ENCODE measurements at places on chromosomes 5 and 9.

GRCh38 chr9:85024374-85024773 lies 354.8 kb downstream of the NTRK2 start:
- DNase-seq: no peak

GRCh38 chr5:84450617-84451414 lies 66.1 kb upstream of the EDIL3 start:
- no peak for DNase-seq

GRCh38 chr5:135997673-135998335 lies 31.0 kb upstream of the TGFBI start:
- no peak for DNase-seq

DNA sequence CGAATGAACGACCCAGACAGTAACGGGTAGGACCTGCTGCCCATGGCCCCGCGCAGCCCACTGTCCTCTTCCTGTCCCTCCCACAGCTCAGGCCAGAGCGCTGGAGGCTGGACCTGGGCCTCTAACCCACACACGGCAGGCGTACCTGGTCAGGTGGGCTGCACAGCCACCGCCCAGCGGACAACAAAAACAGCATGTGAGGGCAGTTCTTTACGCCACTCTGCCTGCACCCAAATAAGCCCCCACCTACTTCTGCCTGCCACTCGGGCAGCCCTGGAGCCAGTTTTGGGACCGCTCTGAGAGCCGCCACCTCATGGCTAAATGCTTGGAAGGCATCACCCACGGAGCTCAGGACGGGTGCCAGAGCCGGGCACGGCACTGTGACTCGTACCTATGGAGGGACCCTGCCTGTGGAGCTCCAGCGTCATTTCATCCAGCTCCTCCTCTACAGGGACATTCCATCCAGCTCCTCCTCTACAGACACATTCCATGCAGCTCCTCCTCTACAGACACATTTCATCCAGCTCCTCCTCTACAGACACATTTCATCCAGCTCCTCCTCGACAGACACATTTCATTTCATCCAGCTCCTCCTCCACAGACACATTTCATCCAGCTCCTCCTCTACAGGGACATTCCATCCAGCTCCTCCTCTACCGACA lies 18.9 kb downstream of the CLPTM1L start:
- no peak for DNase-seq

DNA sequence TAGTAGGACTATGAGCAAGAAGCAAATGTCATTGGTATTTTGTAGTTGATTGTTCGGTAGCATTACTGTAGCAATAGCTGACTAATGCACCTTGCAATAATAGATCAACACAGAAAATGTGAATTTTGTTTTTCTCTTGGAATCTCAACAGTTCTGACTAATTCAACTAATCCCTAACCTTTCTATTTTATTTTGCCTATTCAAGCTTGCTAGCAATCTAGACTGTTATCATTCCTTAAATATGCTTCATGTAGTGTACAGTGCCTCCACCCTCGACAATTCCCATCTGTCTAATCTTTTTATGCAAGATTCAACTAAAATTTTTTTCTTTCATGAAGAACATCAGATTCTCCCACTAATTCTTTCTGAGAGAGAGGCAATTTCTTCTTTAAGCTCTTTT lies 570.6 kb downstream of the PDE4D start:
- DNase-seq: no peak

GRCh38 chr9:137049544-137050449 lies 3.8 kb upstream of the NPDC1 start:
- DNase-seq: peak; percentile 35

DNA sequence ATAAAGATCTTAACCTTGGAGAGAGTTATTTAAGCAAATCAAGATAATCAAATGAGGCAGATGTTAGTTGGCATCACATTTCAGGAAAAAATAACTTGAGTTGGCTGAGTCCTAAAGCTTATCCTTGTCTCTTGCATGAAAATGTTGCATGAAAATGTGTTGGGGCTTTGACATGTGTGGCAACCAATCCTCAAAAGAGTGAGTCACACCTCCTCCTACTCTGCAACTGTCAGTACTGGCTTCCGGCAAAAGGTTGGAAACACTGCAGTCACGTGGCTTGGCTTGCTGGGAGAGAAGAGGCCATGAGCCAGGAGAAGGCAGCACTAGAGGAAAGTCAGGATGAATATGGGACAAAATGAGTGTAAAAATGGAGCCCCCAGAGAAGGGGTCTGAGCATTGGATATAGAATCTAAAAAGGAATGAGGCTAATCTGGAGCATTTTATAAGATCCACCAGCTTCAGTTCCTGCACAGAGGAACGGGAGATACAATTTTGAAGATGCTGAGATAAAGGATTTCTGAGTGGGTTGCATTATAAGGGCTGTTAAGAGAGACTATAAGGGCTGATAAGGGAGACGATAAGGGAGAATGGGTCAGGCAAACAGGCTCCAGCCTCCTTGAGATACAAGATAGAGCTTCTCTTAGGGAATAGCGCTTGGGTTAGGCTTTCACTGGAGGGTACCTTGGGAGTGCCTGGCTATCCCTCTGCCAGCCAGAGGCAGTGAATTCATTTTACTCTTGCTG lies 43.1 kb downstream of the SPATA31D1 start:
- no peak for DNase-seq

DNA sequence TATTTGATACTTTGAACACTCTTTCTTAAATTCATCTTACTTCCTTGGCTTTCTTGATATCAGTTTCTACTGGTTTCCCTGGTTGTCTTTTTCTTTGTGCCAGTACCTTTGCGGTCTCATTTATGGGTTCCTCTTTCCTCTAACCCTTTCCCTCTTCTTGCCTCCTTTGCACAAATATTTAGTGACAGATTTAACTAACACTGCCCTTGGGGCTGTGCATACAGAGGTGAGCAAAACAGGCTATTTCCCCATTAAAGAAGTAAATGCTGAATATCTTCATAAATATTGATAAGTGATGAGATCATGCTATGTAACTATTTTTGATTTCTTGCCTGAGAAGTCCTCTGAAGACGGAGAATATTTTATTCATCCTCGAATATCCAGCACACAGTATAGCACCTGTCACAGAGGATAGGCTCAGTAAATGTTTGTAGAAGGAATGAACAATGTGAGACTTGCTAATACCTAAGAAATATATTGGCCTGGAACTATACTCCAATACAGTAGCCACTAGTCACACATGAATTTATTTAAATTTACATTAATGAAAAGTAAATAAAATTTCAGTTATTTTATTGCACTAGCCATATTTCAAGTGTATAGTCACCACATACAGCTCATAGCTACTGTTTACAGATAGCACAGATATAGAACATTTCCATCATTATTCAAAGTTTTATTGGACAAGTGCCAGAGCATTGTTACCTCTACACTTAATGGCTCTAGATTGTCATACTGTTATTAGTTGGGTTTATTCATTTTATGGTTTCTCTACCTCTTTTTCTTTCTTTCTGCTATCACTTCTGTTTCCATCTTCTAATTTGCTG lies 90.4 kb downstream of the RIC1 start:
- DNase-seq: no peak

GRCh38 chr5:42640835-42641234 lies 115.8 kb upstream of the CCDC152 start:
- no peak for DNase-seq

GRCh38 chr9:74025402-74025925 lies 471.7 kb upstream of the RORB start:
- DNase-seq: no peak

- DNase-seq: no peak
Measured at GRCh38 chr5:151739395-151739794, 19.0 kb downstream of the ATOX1 start.

DNA sequence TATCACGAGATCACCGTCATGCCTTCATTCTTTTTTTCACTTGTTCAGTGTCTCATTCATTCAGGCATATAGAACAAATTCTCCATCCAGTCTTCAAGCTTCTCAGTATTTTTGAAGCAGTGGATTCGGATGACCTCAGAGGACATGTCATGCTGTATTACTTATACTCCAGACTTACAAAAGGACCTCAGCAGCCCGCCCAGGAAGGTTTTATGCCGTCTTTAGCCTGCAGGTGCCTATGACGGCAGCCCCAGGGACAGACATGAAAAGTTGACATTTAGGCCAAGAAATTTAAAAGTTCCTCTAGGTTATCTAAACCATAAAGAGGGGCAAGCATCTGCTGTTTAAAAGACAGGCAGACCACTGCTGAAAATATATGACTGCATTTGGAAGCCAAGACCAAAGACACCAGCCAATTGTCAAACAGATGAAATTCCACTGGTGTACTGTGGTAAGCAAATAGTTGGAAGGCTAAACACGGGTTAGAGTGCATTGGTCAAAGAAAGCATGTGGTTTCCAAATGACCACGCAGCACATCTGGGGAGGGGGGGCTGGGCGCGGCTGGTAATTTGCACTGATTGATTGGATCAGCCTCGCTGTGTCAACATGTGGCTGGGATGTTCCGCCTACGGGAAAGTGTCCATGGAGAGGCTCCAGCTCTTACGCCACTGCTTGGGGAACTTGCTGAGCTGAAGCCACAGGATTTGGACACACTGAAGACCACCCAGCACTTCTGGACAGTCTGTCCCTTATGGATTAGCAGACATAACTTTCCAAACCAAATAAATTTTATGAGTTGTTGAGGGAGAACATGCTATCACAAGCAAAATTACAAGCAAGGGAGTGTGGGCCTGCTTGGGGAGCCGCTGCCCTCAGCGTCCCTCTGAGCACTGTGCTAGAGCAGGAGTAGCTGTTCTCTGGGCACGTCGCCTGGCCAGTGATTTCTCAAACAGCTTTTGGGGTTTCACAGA lies 173.6 kb downstream of the FANCC start:
- DNase-seq: no peak

- no peak for DNase-seq
Measured at GRCh38 chr5:81269751-81270393, 31.5 kb upstream of the ZCCHC9 start.

- no peak for DNase-seq
Measured at GRCh38 chr9:135258461-135258860, 171.0 kb downstream of the OLFM1 start.

DNA sequence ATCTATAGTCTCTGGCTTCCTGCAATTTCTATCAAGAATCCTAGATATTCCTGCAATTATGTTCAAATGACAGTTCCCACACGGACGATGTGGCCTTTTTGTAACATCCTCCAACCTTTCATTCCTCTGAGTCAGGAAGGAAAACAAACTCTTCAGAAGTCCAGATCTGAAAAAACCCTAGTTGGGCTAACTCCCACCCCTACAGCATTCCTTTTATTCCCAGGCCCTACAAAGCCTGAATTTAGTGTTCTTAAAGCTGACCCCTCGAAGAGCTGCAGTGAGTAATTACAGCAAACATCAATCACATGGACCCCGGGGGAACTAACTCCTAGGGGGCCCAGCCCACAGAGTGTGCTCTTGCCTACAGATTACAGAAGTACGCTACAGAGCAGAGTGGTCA lies 99.7 kb downstream of the SERINC5 start:
- DNase-seq: no peak

DNA sequence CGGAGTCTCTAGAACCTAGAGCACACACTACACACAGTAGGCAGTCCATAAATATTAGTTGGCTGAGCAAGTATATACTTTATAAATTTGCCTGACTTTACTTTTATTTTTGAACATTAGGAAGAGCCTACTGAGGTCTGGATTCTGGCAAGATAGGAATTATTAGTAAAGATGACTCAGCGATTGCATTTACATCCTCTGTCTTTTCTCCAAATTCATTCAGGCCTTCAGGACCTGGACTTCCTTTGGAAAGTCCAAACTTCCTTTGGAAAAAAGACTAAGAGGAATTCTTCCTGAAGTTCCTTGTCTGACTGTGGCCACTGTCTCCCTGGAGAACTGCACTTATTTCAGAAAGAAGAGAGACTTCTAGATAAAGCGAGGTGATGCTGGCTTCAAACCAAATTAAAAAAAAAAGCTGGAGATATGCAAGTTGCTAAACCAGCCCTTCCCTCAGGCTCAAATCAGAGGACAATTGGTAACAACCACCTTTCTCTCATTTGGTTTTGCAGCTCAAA lies 251.3 kb downstream of the GAS1 start:
- DNase-seq: no peak

GRCh38 chr9:26919698-26920097 lies 27.1 kb upstream of the CAAP1 start:
- DNase-seq: no peak

DNA sequence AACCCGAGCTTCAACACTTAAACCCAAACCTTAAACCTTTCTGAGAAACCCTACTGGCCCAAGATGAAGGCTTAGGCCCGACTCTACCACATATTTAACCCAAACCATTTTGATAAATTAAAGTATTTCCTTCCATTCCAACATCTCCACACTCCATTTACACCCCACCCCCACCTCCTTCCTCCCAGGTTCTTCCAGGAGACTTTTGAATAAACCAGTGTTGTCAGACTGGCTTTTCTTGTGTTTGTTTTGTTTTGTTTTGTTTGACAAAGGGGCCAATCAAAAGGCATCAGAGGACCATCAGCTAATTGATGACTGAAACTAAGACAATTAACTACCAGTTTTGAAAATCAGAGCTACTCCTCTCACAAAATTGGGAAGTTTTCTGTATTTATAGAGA lies 4.6 kb upstream of the ZNF608 start:
- DNase-seq: no peak

- no peak for DNase-seq
Measured at GRCh38 chr9:128168731-128169308, 8.8 kb downstream of the BBLN start.

GRCh38 chr5:174157048-174157447 lies 111.5 kb downstream of the NSG2 start:
- no peak for DNase-seq

GRCh38 chr9:83623679-83624076 lies 735 bp downstream of the IDNK start:
- no peak for DNase-seq

GRCh38 chr5:52774005-52774410 lies 13.7 kb upstream of the ITGA1 start:
- no peak for DNase-seq

DNA sequence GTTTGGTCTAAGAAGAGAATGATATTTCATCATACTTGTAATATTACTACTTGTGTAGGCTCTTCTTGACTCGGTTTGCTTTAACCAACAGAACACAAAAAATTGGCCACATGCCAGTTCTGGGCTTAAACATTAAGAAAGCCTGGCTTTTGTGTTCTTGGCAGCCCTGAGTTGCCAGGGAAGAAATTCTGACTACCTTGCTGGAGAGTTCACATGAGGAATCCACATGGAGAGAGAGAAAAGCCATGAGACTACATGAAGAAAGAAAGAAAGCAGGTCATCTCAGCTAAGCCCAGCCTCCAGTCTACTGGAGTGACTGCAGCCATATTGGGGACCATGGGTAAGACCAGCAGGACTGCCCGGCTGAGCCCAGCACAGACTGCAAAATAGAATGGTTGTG lies 524.8 kb downstream of the RAB3C start:
- no peak for DNase-seq

DNA sequence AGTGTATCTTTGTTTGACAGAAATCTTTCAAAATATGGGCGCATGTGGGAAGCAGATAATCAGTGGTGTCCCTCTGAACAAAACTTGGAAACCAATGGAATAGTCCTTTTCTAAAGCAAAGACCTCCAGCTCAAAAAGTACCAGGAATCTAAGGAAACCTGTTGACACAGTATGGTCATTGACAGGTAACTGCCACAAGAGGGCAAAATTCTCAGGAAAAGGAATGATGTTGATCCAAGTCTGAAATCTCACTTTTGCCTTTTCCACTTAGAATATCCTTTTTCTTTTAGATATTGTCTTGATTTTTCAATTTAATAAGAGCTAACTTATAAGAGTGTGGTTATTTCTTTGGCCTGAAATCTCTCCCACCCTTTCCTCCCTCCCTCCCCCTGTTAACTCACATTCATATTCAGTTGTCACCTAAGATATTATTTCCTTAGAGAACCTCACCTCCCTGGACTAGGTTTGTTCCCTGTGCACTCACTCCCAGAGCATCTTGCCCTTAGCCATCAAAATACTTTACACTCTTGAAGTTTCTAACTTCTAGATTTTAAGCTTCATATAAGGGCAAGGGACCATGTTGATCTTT lies 59.0 kb upstream of the BARX1 start:
- no peak for DNase-seq

- DNase-seq: no peak
Measured at GRCh38 chr5:108983461-108984092, 235.9 kb downstream of the FER start.
